ENCODE measurements at places on chromosomes 5 and 9.

GRCh38 chr9:16267281-16268066, 603.0 kb downstream of the BNC2 start:
- no peak for DNase-seq

GRCh38 chr9:36991516-36992134, 42.4 kb downstream of the PAX5 start:
- peak; percentile 16 for DNase-seq

DNA sequence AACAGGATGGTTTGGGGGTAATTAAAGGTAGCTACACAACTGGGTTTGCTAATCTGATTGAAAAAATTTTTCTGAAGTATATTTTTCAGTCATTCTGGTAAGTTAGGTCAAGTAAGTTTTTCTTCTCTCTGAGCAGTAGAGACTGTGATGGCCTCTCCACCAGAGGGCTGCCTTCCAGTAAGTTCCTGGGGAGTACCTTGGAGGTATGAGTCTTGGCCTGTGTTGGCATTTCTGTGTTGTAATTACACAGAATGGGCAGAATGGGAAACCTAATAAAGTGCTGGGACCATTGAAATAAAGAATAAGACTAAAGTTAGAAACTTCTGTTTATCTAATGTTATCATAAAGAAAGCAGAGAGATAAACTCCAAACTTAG, 430.8 kb downstream of the ARHGEF28 start:
- no peak for DNase-seq

GRCh38 chr9:125467116-125467740, 205.6 kb downstream of the GAPVD1 start:
- DNase-seq, result no peak

- peak; percentile 1 for DNase-seq
Observed at GRCh38 chr5:75524071-75524470, 12.4 kb downstream of the POLK start.

- DNase-seq, result no peak
Observed at GRCh38 chr5:1867114-1867814, 15.5 kb downstream of the IRX4 start.

DNA sequence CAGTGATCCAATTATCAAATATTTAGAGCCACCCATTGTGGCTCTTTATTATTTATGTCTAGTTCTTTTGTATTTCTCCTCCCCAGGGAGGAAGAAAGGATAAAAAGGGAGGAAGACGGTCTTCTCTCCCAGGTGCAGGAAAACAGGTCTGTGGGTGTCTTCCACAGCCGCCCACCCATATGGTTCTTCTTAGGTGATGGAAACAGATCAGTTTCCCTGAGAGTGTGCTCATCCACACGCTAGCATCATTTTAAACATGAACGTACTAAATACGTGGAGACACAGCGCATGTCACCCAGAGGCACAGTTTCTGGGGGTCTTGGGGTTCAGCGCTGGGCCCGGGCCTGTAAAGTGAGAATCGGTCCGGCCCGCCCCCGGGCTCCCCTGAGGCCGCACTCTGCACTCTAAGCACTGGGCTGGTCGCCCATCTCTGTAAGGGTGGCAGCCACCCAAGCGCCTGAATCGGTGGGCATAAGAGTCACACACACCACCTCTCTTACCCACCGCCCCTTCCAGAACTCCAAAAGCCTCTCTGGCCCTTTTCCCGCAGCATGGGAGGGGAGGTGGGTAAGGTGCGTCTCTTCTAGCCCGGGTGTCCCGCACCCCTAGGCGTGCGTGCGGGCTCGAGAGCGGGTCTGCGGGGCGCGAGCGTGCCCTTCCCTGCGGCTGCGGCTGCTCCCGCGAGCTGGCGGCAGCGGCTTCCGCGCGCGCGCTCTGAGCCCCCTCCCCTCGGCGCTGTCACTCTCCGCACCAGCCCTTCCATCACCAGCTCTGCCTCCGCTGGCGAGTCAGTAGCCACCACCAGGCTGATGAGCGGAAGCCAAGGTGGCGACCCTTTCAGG, 1.3 kb downstream of the PTCH1 start:
- DNase-seq, result no peak

- no peak for DNase-seq
Observed at GRCh38 chr9:129761901-129762369, 9.1 kb upstream of the PTGES start.

DNA sequence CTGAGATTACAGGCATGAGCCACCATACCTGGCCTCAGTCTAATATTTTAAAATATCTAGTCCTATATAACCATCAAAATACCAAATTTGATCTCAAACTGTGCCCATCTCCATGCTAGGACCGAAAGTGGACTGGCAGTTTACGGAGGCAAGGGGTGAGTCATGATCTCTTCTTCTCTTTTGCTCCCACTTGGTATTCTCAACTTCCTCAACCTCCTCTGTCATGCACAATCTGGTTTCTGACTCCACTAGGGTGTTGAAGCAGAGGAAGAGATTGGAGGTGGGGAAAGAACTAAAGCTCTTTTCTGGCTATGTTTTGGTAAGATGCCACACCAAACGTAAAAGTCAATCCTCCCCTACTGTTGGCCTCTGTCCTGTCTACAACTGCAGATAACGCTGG, 55.9 kb upstream of the CEMIP2 start:
- no peak for DNase-seq

GRCh38 chr5:40479939-40480338, 199.8 kb upstream of the PTGER4 start:
- DNase-seq, result no peak

- DNase-seq, result no peak
Observed at GRCh38 chr5:98905857-98906688, 22.7 kb downstream of the CHD1 start.

GRCh38 chr5:176413255-176413565, 3.1 kb downstream of the CLTB start:
- no peak for DNase-seq

- no peak for DNase-seq
Observed at GRCh38 chr9:6149315-6149714, 66.3 kb upstream of the IL33 start.

- no peak for DNase-seq
Observed at GRCh38 chr5:42767491-42768105, 11.0 kb downstream of the CCDC152 start.

- DNase-seq, result peak; percentile 44
Observed at GRCh38 chr5:80414113-80414512, 6.2 kb downstream of the ZFYVE16 start.

GRCh38 chr5:94276751-94277150, 341.7 kb downstream of the KIAA0825 start:
- peak; percentile 0 for DNase-seq
